Stimulated activated CD8-positive, alpha-beta memory T cell treated with anti-CD3 and anti-CD28 coated beads, Interleukin-12 subunit alpha, Interleukin-12 subunit beta, amount 100 ng/mL, for 4 hours (primary cell): ENCODE measurements at places on chromosomes 1 and 21.

DNA sequence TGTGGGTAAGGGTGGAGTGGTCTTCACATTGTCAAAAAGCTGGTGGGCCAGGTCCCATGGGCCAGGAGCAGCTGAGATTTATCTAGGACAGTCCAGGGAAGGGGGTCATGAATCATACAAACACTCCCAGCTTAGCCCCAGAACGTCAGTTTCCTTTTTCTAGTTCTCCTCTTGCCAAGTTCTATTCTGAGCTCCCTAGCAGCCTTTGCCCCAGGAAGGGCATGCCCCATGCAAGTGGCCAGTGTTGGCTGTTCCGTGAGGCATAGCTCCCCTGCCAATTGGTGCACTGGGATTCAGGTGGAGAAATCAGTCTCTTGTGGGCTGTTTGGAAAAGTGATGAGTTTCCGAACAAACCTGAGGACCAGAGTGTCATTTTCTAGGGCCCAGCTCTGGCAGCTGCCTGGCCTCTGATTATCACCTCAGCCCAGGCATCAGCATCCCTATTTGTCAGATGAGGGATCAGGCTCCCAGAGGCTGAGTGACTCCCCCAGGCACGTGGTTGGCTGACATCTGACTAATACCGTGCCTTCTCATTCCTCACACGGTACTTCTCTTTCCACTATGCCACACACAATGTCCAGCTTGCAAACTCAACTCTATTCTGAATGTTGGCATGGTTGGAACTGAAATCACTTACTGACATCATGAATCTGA lies 14.2 kb upstream of the MYOM3 start:
- DNase-seq, result no peak

DNA sequence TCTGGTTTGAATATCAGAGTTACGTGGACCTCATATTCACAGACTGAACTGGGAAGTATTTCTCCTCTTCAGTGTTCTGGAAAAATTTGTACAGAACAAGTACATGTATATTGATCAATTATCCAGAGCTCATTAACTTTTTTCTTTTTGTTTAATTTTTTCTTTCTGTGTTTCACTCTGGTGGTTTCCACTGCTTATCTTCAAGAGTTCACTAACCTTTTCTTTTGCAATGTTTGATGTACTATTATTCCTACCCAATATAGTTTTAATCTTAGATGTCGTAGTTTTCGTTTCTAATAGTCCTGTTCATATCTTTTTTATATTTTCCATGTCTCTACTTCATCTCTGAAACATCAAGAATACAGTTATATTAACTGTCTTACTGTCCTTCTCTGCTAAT lies 46.5 kb downstream of the TUT4 start:
- DNase-seq, result no peak

- no peak for DNase-seq
Measured at GRCh38 chr1:63859480-63860275, 85.9 kb downstream of the ROR1 start.

- DNase-seq, result no peak
Measured at GRCh38 chr1:230293390-230293700, 132.8 kb downstream of the PGBD5 start.

GRCh38 chr1:202282596-202283283 lies 59.0 kb downstream of the UBE2T start:
- no peak for DNase-seq

DNA sequence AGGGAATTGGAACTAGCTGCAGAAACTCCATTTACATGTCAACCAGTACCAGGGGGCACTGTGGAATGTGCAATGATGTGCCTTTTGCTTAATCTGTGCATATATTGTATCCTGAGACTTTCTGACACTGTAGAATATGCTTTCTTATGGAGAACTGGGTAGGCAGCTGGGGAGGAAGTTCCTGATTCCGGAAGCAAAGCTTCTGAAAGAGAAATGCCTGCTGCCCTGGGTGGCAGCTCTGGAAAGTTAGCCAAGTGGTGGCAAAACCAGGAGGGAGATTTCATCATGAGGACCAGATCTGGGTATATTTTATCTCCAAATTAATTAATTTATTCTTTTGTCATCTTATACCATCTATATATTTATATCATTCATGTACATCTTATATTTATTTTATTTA lies 116.7 kb downstream of the XCL2 start:
- no peak for DNase-seq
